ENCODE measurements at places on chromosomes 11 and 22. TPM values are rescaled to one million over a fixed set of nuclear protein-coding genes. Genes with fewer than 3 reads are reported as not detected.

DNA sequence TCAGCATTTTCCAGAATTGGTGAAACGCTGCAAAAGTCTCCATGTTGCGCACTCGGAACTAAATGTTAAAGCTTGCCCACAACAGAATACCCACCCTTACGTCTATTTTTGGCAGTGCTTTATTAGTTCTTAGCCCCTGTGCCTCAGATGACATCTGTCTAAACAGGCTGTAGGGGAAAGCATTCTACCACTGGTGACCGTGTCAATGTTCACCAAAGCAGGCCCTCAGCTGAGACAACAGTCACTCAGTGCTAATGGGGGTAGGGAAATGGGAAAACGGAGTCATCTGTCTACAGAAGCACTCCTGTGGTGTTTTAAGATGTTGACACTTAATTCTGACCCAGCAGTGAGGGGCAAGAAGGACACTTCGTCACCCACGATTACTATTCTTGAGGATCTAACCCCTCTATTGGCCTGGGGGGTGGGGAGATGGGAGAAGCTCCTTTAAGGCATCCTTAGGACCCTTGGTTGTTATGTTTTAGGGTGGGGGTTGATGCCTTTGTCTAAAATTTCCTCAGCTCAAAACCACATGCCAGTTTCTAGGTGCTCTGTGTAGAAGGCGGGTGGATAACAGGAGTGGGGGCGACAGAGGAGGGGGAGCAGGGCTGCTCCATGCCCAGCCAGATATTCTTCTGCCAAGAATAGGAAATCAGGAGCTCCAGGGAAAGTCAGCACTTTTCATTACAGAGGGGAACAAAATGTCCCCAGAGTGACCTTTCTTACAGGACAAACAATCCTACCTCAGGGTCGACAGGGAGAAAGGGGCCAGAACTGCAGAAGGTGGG lies 15.6 kb upstream of the MFRP start:
- no peak for DNase-seq

NCR3LG1 gene
- 1.4 TPM for total RNA-seq

- no peak for DNase-seq
These were observed 24.4 kb downstream of the METTL15 start for GRCh38 chr11:28132548-28132947.

BTG4 gene
- not detected for total RNA-seq

DNA sequence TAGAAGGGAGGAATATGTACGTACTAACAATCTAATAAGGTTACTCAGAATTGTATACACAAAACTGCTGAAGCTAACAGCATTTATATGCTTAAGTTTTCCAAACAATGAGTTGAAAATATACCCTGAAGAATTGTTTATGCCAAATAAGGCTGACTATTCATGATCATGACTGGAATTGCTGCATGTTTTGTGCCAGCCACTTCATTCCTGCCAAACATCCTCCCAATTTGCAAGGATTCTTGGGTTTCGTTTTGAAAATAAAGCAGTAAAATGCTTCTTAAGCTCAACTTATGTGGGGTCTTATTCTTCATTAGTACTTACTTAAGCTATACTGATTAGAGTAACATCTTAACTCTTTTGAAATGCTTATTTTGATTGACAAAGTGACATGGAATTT lies 149.0 kb downstream of the SPON1 start:
- no peak for DNase-seq

DNA sequence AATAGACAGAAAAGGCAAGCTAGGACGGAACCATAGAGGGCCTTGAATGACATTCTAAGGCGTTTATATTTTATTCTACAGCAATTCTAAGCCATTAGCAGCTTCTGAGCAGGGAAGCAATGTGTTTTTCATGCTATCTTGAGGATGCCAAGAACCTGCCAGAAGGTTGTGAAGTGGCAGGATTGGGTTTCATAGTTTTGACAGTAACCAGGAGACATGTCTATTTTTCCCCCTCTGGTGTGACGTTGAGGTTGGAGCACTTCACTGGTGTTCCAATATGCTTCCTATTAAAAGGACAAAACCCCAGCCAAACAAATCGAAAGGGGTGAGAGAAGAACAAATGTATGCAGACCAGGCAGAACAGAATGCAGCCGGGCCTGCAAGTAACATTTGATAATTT lies 148.2 kb downstream of the SPATA19 start:
- no peak for DNase-seq

- no peak for DNase-seq
These were observed 13.4 kb downstream of the PRDM11 start for GRCh38 chr11:45159781-45160365.

- no peak for DNase-seq
These were observed 156.4 kb downstream of the FAM181B start for GRCh38 chr11:82577246-82577645.

PATE4 gene
- not detected for total RNA-seq

GRCh38 chr22:36016684-36017083 lies 11.9 kb downstream of the RBFOX2 start:
- no peak for DNase-seq

MARK2 gene
- 68.5 TPM for total RNA-seq

HSPB2 gene
- total RNA-seq: not detected

FAM180B gene
- 0.62 TPM for total RNA-seq

GRCh38 chr22:45969414-45969799 lies 7.6 kb downstream of the WNT7B start:
- DNase-seq: no peak

C11orf87 gene
- not detected for total RNA-seq

GRCh38 chr11:132217856-132218255 lies 847.4 kb downstream of the NTM start:
- DNase-seq: no peak

TESMIN gene
- 4.9 TPM for total RNA-seq

DNA sequence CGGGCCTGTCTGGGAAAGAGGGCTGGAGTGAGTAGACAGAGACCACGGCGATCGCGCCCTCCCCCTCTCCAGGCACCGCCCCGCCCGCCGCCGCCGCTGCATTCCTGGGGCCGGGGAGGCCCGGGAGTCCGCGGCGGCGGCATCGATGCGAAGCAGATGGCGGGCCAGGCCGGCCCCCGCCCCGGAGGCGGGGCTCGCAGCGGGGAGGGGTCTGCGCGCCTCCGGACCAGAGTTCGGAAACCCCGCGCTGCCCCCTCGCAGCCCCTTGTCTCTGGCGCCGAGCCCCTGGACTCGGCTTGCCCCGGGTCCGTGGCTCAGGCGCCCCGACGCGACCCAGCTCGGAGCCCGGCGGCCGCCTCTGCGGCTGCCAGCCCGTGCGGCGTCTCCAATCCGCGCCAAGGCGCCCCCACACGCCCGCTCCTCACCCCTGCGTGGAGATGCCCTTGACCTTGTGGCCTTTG lies 1.3 kb downstream of the SCARF2 start:
- DNase-seq: no peak

ANKK1 gene
- total RNA-seq: 0.19 TPM

- no peak for DNase-seq
These were observed 221.1 kb upstream of the NARS2 start for GRCh38 chr11:78795621-78796261.

SCN4B gene
- total RNA-seq: not detected

DNA sequence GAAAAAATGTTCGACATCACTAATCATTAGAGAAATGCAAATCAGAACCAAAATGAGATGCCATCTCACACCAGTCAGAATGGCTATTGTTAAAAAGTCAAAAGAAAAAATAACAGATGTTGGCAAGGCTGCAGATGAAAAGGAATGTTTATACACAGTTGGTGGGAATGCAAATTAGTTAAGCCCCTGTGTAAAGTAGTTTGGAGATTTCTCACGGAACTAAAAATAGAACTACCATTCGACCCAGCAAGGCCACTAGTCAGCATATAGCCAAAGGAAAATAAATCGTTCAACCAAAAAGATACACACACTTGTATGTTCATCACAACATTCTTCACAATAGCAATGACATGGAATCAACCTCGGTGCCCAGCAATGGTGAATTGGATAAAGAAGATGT lies 503.2 kb downstream of the OPCML start:
- no peak for DNase-seq

HBE1 gene
- not detected for total RNA-seq
